ENCODE measurements at places on chromosomes 3 and 15.

DNA sequence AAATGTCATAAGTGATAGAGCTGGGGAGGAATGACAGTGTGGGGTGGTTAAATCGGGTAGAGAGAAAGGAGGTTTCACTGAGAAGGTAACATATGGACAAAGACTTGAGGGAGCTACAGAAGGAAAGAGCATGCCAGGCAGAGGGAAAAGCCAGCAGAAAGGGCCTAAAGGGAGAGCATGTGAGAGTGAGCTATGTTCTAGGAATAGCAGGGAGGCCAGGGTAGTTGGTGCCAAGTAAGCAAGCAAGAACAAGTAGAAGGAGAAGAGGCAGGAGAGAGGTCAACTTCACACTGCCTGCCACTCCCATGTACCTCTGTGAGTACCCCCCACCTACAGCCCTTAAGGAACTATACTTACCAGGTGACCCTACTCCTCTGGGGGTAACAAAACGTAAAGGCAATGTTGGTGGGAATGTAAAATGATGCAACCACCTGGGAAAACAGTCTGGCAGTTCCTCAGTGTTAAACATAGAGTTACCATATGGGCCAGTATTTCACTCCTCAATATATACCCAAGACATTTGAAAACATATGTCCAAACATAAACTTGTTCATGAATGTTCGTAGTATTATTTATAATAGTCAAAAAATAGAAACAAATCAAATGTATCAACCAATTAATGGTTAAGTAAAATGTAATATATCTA is 67.6 kb downstream of the SFMBT1 start:
- no peak for DNase-seq

GRCh38 chr15:26144836-26145235 is 281.7 kb upstream of the ATP10A start:
- no peak for DNase-seq

GRCh38 chr15:73389971-73390544 is 21.3 kb upstream of the HCN4 start:
- no peak for DNase-seq

- no peak for DNase-seq
These were observed 16.6 kb downstream of the AQP9 start for GRCh38 chr15:58154769-58155168.

DNA sequence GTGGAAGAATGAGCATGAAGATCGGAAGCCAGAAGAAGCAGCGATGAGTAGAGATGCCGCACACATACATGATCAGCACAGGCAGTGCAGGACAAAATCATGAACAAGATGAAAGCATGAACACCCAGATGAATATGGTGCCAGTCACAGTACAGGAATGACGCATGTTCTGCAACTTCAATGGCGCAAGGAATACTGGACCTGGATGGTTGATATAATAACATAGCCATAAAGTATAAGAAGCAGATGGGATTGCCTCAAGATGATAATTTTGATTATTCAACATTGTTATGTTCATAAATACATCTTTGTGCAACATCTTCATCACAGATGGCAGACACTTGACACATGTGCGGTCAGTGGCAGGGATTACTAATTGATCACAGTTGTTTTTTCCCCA is 59.7 kb upstream of the SLCO3A1 start:
- no peak for DNase-seq

- DNase-seq: peak; percentile 1
These were observed 62.8 kb downstream of the SEMA5B start for GRCh38 chr3:122964811-122965210.

DNA sequence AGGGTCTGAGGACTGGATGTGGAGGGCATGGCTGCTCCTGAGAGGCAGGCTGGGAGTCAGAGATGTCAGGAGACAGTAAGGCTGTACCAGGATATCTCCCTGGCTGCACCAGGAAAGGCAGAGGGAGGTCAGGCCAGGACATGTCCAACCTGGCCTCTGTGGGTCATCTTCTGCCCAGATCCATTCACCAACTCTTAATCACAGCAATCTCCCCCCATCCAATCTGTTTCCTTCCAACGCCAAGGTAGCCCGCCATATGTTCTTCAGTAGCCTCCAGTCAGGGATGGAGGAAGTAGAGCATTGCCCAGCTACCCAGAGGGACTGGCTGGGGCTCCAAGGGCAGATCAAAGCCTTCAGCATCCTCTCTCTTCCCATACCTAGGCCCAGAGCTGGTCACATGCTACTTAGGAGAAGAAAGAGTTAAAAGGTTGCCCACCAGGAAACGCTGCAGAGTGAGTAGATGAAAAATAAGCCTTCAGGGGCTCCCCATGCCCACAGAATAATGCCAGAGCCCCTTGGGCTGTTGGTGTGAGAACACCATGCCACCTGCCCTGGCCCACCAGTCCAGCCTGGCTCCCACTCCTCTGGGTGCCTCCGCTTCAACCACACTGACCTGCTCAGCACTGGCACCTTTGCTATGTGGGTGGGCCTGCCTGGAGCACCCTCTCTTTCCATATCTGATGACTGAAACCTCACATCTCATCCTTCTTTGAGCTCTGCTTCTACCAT is 176.8 kb downstream of the MEGF11 start:
- no peak for DNase-seq

DNA sequence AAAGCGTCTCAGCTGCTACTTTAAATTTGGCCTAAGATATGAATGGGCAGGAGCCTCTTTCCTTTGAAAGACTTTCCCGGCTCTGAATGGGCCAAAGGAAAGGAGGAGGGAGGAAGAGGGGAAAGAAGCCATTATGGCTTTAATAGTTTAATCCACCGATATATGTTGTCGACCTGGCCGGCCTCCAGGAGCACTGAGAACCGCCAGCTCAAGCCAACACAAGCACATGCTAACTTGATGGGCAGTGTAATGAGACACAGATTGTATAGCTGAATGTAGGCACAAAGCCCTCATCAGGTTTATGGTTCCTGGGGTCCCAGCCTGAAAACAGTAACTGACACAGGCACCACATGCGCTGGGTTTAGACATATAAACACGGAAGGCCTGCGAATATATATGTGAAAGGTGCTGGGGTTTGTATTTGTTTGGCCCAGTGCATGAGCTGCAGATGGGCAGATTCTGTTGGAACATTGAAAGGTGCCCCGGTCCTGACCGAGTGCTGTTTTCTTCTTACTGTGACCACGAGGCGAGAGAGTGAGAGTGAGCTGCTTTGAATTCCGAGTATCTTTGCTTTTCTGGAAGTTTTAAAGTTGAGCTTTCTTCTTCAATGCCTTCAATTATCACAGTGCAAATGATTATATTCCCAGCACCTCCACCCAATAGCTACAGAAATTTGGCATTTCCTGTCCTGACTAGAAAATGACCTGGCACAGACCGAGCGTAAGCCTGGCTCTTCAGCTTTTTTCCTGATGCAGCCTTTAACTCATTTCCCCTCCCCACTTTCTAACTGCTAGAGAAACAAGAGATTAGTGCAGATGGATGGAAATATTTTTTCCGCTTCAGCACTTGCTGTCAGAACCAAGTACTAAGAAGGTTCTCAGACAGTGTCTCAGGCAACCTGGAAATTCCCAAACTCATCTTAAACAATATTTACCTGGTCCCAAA is 267.3 kb downstream of the RORA start:
- DNase-seq: no peak

- DNase-seq: no peak
These were observed 9.6 kb downstream of the CELSR3 start for GRCh38 chr3:48652923-48653715.

DNA sequence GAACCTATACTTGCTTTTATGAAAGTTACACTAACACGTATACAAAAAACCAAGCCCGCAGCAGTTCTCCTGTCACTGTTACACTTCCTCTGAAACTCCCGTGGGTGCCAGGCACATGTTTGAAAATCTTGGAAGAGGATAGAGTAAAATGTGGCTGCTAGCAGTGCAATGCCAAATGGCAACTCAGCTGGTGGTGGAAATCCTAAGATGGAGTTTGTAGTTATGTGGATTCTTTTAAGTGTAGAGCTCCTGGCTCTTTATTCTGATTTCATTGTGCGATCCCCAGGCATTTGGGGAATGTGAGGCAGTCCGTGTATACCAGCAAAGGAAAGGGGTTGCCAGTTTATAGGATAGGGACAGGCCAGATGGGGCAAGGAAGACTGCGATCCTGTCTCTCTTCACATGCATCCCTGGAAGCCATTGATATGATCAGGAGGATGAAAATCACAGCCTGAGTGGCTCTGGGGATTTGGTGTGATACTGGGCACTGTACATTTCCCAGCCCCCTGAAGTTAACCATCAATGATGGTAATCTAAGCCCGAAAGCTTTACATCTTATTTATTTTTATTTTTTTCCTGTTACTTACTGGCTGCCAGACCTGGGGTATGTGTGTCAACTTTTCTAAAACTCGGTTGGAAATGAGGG is 1.1 kb downstream of the STAC start:
- DNase-seq: no peak

GRCh38 chr3:33417066-33417673 is 23.0 kb downstream of the UBP1 start:
- peak; percentile 74 for DNase-seq

DNA sequence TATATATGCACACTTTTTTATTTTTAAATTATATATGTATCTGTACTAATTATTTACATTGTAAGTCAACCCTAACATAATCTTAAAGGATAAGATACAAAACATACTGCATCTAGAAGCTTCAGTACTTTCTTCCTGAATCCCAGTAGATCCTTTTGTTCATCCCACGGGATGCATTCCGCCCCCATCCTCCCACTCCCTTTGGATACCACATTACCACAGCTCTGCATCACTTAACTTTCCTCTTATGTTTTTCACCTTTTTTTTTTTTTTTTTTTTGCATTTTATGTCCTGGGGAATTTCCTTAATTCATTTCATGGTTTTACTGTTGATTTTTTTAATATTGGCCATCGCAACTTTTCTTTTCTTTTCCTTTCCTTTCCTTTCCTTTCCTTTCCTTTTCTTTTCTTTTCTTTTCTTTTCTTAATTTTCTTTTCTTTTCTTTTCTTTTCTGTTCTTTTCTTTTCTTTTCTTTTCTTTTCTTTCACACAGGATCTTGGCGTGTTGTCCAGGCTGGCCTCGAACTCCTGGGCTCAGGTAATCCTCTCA is 3.0 kb downstream of the OPA1 start:
- no peak for DNase-seq

GRCh38 chr3:181722156-181722555 is 10.4 kb downstream of the SOX2 start:
- no peak for DNase-seq

GRCh38 chr15:53472210-53472609 is 287.3 kb downstream of the WDR72 start:
- no peak for DNase-seq

- peak; percentile 71 for DNase-seq
These were observed at the start of gene GSK3B for GRCh38 chr3:120093911-120094775. Gene GSK3B (minus strand): TSS chr3:120094447. CDS start chr3:120093434, 1,013 bp downstream.

DNA sequence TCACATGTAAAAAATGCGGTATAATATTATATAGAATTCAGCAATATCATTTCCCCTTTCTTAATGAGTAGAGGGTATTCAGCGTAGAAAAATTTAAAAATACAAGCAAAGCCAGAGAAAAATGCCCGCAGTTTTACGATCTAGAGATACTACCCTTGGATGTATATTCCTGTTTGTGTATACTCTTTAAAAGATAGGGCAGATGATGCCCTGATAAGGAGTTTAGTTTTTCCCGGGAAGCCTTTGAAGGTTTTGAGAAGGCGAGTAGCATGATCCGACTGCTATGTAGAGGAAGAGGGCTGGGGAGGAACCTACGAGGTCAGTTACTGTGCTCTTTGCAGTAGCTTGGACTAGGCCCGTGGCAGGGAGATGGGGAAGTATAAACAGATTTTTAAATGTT is 1.2 kb downstream of the YEATS2 start:
- peak; percentile 33 for DNase-seq

DNA sequence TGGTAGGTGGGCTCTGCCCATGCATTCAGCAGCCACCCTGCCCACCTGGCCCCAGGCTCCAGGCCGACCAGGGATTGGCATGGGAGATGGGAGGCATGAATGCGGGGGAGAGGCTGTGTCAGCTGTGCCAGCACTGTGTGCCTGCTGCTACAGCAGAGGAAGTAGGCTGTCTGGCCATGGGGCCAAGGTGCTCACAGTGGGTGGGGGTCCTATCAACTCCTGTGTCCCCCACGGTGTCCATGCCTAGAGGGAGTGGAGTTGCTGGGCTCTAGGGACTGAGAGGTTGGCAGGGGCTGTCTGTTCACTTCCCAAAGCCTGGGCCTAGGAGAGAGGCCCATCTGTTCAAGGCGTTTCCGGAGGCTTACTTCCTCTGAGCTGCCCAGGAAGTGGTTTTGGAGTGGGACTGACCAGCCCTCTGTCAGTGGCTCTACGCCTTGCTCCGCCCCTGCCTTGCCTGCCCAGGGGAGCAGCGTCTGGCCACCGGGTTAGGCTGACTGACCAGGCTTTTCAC is 5.8 kb downstream of the PRKCD start:
- DNase-seq: peak; percentile 90

- DNase-seq: no peak
These were observed 81.2 kb upstream of the PLXND1 start for GRCh38 chr3:129687586-129688125.

DNA sequence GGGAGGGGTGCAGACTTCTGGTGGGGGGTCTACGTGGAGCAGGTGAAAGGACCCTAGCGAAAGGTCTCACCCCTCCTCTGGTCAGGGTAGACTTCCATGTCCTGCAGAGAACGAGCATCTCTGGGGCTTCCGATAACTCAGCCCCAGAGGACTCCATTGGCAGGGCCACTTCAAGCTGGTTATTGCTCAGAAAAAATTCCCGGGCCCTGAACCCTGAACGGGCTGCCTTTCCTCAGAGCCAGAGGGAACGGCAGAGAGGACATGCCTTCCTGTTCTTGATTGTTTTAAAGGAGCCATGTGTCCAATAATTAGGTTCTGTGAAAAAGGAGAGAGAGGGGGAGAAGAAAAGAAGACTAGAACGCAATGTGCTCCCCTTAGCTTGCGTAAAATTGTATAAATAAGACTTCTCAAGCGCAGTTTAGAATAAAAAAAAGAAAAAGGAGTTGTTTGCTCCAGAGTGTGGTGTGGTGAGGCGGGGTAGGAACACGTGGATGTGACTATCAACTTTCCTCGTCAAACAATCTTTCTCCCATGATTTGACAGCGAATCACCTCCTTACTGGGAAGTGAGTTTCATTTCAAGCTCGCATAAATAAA is 193.4 kb upstream of the UBE2E1 start:
- DNase-seq: no peak

DNA sequence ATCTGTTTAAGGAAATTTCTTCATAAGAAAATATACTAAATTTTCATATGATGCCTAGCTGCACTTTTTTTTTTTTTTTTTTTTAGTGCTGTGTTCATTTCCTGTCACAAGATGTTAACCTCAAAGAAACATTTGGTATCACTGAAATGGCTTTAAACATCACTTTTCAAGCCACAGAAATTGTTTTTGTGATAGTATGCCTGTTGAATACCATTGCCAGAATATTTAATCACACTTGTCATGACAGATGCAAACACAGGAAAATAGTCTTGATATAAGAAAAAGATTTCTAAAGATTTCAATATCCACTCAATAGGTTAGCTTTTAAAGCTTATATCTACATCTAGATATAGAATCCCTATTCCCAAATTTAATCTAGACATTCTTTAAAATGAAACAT is 608.5 kb upstream of the AGTR1 start:
- no peak for DNase-seq
